ENCODE measurements at places on chromosomes 3 and 15.

DNA sequence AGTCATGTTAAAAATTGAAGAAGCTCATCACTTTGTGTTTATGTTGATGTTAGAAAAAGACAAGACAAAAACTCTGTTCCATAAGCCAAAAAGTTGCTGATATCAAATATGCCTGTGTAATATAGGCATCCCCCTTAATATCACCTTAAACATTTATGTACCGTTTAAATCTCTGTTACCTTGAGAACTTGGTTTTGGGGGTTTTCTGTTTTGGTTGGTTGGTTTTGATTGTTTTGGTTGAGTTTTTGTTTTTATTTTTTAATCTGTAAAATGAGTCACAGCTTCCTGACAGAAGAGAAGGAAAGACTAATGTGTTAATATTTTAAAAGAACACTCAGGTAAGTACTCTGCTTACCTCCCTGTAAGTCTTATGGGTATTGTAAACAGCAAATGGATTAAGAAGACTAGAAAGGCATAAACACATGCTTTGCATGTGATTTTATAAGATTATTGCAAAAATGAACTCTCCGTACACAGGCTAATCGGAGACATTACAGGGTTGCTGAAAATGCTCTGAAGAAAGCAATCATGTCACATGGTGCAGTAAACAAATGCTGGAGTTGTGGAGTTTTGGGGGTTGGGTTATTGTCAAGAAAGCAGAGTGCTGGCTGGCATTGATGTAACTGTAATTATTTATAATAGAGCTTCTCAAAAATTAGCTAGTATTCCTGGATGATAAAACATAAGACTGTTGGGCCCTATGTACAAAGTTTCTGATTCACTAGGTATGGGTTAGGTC lies 69.5 kb upstream of the MBNL1 start:
- no peak for DNase-seq

DNA sequence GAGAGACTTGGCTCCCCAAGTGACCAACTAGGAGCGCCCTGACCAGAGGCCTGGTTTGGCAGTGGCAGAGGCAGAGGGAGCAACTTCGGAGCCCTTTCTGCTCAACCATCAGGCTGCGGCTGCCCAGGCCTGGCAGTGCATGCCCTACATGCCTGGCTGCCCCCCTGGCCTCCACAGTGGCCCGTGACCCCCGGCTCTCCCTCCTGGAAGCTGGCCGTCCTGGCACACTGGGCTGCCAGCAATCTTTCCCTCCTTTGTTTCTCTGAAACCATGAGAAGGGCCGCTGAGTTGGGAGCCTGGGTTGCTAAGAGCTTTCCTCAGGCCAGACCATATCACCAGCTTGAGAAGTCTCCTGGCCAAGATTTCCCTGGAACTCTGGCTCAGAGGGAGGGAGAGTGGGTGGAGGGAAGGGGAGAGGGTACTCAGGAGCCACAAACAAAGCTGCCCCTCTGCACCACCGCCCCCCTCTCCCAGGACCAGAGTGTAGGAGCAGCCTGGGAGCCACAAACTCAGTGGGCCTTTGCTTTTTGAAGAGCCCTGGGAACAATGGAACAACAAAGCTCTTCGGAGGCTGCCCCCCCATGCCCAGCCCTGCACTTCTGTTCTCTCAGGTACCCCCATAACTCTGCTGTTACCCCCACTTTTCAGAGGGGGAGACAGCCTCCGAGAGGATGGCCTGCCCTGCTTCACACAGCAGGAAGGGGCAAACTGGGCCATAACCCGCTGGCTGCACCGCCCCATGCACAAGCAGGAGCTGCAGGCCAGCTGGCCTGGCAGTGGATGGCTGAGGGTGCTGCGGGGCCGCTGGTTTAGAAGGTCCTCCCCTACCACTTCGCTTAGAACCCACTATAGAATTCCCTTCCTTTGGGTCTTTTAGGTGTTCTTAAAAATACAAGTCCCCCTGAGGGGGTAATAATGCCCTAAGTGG lies 11.3 kb downstream of the CORO2B start:
- no peak for DNase-seq

DNA sequence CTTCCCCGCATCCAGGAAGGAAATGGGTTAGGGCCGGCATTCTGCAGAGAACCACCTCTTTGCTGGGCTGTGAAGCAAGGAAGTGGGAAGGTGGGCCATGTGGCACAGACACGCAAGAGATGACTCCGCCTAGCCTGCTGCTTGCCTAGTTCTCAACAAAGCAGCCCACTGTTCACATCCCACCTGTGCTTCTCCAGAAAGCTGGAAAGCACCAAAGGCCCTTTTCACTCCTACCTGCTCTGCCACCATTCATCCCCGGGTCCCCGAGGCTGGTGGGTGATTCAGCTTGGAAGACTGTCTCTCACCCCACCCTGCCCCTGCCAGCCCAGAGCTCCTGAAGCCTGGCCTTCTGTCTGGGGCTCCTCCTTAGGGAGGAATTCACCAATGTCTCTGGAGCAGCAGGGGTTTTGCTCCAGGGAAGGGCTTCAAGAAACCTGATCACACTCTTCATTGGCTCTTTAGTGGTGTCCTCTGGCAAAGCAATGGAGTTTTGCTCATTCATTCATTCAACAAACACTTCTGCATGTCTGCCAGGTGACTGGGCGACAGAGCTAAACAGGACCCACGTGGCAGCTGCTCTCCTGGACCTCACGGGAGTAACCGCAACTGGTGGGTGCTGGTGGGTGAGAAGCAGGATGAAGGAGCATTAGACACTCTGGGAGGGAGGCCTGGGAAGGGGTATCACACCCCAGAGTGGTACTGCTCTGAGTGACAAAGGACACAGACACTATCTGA lies 145.4 kb upstream of the TLE3 start:
- no peak for DNase-seq

DNA sequence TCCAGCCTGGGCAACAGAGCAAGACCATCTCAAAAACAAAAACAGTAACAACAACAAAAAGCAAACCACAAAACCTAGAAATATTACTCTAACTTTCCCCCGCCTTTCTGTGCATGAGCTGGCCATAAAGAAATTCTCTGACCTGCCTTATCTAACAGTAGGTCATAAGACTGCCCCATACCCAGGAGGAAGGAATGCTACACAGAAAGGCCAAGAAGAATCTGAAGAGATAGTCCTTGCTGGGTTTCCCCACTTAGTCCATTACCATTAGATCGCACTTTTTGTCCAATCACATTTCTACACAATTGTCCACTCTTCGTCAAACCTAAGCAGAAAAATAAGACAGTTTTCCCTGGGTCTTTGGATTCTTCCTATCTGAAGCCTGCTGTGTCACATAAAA lies 23.5 kb downstream of the CIAO2A start:
- no peak for DNase-seq

GRCh38 chr3:178084938-178085816 lies 451.1 kb upstream of the KCNMB2 start:
- DNase-seq = peak; percentile 76

GRCh38 chr3:155428563-155428962 lies 135.1 kb upstream of the STRIT1 start:
- no peak for DNase-seq

DNA sequence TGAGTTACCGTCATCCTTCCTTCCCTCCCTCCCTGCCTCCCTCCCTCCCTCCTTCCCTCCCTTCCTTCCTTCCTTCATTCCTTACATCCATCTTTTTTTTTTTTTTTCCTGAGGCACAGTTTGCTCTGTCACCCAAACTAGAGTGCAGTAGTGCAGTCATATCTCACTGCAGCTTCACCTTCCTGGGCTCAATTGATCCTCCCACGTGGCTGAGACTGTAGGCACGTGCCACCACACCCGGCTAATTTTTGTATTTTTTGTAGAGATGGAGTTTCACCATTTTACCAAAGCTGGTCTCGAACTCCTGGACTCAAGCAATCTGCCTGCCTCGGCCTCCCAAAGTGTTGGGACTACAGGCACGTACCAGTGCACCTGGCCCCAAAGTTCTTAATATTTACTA lies 25.8 kb downstream of the USP3 start:
- no peak for DNase-seq

GRCh38 chr3:43055393-43055792 lies 50.5 kb downstream of the POMGNT2 start:
- no peak for DNase-seq

DNA sequence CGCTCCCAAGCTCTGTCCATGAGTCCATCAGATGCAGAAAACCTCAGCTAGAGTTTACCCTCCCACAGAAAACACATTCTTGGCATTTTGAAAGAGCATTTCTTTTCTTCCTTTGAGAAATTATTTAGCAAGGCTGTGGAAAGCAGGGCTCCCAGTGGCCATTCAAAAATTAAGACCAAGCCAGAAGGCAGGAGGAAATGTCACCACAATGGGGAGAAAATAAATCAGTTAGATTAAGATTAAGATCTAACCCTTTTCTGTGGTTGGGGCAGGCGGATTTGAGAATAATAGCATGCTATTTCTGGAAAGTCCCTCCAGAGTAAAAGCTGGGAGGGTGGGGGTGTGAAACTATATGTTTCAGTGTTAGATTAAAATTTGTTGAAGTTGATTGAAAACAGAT lies 20.2 kb downstream of the LRIG1 start:
- no peak for DNase-seq

- DNase-seq = no peak
Measured at GRCh38 chr3:187839422-187839821, 94.2 kb upstream of the BCL6 start.

- DNase-seq = no peak
Measured at GRCh38 chr3:17023006-17023664, 138.4 kb downstream of the PLCL2 start.

DNA sequence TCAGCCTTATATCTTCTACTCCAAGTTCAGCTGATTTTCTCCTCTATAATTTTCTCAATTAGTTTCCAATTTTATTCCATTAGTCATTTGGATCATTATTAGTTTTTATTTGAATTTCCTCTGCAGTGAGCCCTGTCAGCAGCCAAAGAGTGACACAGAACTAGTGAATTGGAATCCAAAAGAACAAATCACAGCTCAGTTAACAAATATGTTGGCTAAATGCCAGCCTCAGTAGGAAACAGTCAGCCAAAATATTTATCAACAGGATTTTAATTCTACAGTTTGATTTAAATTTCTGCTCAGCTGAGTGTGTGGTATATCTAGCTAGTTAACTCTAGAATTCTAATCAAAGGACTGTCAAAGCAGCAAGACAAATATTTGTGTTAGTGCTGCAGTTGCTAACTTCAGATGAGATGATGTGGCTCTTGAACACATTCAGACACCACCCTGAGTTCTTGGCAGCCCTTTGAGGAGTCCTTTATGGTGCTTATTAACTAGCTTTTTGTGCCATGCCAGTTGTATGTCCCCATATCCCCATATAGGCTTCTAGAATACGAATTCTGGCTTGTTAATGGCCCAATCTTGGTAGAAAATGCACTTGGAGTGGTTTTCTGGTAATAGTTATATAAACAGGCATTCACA lies 194.5 kb downstream of the CPNE4 start:
- no peak for DNase-seq

All from left cardiac atrium (tissue), 4 donors.